ENCODE measurements at places on chromosomes 11 and 22.
A peak's percentile ranks its signal among the peaks of the same experiment; 100 is the strongest.

DNA sequence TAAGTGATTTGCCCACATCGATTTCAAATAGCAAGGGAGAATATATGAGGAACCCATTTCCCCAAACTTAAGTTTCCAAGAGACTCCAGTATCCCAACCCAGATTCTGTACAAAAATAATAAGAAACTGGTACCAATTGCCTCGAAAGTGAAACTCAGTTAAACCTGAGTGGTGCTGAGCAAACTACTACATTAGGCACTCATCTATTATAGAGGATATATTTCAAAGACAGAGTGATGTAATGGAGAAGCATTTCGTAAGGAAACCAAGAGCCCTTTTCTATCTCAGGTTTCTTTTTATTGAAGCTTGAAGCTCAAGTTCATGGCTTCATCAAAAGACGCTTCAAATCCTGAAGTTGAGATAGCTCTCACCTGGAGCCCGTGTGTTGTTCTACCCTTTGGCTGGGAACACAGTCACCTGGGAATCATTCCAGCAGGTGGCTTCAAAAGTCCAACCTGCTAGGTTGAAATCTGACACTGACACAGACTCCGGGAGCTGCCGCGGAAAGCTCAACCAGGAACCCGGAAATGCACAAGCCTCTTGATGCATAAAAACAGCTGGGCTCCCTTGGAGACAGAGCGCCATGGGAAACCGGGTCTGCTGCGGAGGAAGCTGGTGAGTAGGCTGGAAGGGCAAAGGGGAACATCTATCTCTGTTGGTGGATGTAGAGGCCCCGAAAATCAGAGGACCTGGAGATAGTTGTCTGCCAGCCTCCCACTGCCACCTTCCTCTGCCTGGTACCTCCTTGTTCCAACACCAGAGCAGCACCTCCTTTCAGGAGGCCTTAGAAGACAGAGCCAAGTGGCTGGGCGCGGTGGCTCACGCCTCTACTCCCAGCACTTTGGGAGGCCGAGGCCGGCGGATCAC, at the start of gene C11orf52:
TSS of gene C11orf52 (plus strand) at position 524 of the 867 bp plus-strand sequence. CDS start at position 584, 60 bp downstream.
- DNase-seq: no peak

- DNase-seq: no peak
Observed at GRCh38 chr11:130144861-130145281, 14.7 kb upstream of the ST14 start.

DNA sequence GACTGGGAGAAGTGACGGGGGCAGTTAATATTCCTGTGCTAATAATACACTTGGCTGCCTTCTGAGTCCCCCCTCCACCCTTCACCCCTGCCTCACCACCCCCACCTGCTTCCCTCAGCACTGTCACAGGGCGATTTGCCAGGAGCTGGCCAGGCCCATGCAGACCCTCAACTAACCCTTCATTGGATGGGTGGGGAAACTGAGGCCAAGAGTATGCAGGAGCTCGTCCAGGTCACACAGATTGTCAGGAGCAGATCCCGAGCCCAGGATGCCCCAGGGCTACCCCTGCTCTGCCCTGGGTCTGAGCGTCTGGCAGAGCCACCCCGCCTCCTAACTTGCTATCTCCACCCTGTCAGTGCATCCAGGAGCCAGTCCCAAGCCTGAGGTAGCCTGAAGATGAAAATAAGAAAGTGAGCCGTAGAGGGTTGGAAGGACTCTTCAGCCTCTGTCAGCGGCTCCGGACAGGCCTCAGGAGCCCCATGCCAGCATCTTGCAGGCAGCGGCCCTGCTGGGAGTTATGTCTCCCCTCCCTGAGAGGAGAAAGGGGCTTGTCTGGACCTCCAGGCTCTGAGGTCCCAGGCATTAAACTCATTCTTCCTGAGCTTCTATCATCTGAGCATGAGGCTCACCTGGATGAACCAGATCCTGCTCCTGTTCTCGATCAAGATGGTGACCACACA, 6.2 kb downstream of the TPBGL start:
- DNase-seq: no peak

- DNase-seq: no peak
Observed at GRCh38 chr22:30178181-30179126, 68.1 kb downstream of the LIF start.

- no peak for DNase-seq
Observed at GRCh38 chr11:133402551-133402950, 129.8 kb downstream of the OPCML start.

DNA sequence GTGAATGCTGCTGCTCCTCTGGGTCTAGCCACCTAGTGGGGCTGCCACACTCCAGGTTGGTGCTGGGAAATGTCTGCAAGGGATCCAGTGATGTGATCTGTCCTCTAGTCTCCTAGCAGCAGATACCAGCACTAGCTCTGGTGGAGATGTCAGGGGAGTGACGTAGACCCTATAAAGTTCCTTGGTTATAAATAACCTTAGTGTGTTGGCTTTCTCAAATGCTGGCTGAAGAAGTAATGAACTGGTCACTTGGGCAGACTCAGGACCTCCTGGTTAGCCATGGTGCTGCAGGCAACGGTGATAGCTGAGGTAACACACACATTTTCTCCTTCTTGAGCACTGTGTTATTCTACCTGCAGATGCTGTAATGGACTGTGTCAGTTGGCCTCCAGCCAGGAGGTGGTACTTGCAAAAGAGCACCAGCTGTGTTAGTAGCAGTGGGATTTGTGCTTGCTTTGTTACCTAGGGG, 35.5 kb downstream of the BBOX1 start:
- DNase-seq: no peak

- DNase-seq: no peak
Observed at GRCh38 chr11:62896049-62896448, 15.4 kb downstream of the SLC3A2 start.

GRCh38 chr11:126782810-126783209, 217.8 kb downstream of the KIRREL3 start:
- no peak for DNase-seq

DNA sequence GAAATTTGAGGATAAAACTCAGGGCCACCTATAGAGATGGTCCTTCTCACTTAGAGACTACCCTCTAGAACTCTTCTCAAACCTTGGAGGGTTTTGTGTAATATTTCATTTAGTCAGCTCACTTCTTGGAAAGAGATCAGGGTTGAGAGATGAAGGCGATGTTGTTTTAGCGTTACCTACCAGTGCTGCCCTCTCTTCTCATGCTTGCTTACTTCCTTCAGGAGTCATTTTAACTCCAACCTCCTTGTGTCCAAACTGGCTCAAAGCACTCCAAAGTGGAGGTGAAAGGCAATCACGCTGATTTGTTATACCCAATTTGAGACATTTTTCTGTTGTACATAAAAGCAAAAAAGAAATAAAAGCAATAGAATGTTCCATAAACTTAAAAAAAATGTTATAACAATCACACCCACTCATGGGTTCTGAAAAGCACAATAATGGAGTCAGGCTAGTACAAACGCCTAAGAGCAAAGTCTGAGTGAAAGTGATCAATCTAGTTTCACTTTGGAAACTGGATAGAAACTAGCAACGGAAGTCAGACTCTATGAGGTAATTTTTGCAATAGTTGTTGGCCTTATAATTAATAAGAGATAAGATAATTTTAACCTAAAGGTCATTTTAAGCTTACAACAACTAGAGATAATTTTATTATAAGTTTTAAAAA, 117.1 kb downstream of the MRTFA start:
- no peak for DNase-seq

- DNase-seq: no peak
Observed at GRCh38 chr11:62575156-62575555, 1.5 kb upstream of the EEF1G start.

DNA sequence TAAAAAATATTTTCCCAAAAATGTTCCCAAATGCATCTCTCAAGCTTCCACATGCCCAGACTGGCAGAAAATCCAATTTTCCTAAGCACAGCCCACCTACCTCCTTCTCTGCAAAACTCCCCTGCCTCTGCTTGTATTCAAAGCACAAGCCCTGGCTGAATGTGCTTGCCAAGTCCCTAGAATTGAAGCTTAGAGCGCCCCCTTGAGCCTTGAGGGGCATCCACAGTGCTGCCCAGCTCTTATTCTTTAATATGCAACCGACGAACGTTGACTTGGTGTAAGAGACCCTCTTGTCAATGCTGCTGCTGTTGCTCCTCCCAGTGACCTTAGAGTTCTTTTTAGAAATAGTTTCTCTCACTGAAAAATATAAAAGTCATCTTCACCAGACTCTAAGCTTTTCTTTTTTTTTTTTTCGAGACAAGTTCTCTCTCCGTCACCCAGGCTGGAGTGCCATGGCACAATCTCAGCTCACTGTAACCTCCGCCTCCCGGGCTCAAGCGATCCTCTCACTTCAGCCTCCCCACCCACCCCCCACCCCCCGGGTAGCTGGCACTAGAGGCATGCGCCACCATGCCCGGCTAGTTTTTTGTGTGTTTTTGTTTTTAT, 63.5 kb upstream of the CAPRIN1 start:
- peak; percentile 61 for DNase-seq

- DNase-seq: no peak
Observed at GRCh38 chr22:19765477-19766239, 5.1 kb downstream of the TBX1 start.

DNA sequence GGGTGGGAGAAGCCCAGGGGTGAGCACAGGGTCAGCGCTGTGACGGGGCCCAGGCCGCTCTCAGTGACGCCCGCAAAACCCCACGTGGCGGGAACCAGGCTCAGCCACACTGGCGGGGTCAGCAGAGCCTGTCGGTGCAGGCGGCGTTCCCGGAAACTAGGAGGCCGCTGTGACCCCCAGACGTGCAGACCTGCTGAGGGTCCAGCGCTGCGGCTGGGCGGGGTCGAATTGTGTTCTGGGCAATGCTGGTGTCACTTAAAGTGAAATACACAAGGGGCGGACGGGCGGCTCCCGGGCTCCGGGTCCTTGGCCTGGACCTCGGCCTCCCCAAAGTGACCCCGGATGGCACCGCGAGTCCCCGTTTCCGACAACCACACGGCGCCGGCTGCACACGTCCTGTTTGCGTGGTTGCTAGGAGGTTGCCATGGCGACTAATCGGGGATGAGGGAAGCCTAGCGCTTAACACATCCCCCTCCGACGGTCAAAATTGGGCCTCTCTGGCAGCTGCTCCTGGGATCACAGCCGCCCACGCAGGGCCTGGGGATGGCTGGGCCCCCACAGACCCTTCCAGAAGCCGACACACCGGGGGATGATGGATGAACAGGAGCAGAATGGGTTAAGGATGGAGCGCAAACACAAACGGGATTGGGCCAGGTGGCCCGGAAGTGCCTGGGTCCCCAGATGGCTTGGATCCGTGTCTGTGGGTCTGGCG, 81.7 kb upstream of the PRR5 start:
- peak; percentile 79 for DNase-seq

DNA sequence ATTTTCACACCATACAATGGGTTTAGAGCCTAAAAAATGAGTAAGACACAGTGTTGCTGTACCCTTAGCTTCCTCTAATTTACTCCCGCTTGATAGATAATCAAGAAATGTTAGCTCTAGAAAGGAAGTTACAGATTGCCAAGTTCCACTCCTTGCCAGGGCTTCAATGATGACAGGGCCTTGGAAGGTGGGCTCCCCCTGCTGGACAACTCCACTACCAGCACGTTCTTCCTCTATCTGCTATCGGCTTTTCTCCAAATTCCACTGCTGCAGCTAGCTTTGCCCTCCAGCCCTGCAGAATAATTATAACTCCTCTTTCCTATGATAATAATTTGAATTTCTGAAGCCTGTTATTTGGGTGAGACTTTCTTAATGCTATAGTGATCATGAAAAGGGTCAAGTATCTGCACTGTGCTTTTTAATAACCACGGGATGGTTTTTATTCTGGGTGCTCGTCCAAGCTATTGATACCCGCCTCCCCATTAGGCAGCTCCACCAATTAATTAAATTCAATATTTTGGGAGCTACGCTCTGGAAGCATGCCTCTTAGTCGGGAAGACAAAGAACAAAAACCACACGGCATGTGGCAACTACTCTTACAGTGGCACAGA, 9.0 kb downstream of the SYN3 start:
- DNase-seq: peak; percentile 21

DNA sequence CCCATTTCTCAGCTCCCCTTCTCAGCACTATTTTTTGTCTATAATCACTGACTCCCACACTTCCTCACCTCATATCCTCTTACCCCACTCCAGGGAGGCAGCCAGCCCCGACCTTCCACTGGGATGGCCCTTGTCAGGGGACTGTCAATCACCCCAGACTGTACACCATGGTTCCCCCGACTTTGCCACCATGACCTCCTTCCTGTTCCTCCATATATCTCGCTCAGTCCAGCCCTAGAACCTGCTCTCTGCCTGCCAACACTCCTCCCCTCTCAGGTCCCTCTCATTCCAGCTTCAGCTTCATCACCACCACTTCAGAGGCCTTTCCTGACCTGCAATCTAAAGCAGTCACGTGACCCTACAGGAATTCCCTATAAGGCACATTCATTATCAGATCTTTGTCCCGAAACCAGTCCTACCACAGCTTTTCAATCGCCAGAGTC, 16.5 kb downstream of the PRPF19 start:
- no peak for DNase-seq

DNA sequence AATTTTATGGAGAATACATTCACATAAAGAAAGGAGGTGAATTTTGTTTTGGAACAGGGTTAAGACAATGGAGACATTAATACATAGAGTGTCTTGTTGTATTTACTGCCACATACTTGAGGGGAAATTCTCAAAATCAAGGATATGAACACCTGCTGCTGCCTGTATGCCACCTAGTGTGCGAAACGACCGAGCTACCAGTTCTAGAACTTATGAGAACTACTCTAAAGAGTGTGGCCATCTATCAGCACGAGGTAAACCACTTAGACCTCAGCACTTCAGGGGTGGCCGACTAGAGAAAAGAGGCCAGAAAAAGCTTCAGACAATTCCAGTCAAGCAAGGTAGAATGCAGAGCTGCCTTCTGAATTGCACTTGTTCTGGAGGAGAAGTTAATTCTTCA, 1.5 kb upstream of the AGBL2 start:
- no peak for DNase-seq

DNA sequence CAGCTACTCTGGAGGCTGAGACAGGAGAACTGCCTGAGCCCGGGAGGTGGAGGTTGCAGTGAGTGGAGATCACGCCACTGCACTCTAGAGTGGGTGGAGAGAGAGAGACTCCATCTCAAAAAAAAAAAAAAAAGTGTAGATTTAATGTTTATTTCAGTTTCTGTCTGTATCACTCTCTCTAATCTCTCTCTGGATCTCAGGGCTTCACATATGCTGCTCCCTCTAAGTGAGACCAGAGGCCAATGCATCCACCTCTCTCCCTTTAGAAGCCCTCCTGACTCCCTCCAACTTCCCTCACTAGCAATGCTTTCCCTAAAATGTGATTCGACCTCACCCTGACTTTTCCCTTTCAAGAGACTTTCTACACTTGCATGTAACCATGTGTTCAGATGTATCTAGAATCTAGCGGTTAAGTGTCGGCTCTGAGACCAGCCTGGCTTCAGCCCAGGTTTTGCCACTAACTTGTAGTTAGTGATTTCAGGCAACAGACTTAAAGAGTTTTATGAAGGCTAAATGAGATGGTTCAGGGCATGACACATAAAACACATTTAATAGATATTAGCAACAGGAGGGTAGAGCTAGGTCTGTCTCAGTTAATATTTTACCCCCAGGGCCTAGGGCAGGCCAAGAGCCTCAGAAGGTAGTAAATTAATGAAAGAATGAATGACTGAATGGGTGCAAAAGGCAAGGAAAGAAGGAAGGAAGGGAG, 364.3 kb downstream of the LARGE1 start:
- no peak for DNase-seq
